Esophagus muscularis mucosa (tissue), 4 donors: ENCODE measurements at places on chromosomes 3 and 15. TPM values are rescaled to one million over a fixed set of nuclear protein-coding genes. Genes with fewer than 3 reads are reported as not detected.

Gene PLA2G4E
- total RNA-seq: not detected

Gene NR2E3
- not detected for total RNA-seq

- no peak for DNase-seq
Observed at GRCh38 chr3:197463279-197463678, 92.5 kb downstream of the BDH1 start.

- no peak for DNase-seq
Observed at GRCh38 chr3:116453666-116454346, 8.5 kb upstream of the LSAMP start.

DNA sequence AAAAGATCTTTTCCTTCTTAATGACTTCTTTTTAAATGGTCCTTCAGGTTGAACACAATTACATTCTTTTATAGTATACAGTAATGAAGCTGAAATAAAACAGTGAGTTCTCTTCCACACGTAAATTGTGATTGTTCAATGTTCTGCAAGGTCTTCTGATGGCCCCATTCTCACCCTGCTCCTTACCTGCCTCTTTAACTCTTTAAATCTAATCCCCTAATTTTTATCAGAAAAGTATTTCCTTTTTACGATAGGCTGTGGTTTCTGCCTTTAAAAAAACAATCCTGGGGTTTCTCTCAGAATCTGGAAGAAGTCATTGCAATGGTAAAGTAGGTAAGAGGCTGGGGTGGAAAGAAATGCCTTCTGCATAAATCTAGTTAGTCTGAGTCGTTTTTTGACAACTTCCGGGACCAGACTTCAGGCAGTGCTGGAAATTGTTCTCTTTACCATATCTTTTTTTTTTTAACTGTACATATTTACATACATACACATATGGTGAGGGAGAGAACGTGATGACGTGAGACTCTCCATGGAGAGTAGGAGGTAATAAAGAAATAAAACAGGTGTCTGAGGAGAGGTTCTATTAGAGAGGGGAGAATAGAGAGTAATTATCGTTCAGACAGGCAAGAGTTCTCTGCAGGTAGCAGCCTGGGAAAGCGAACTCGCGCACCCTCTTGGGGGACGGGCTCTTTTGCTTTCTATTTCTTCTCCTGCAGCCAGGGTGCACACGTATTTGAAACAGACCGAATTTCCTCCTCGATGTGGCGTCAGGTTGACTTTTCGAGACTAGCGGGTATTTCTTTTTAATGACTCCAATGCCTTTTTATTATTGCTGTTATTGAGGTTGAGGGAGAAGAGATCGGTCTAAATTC, at the start of gene SIDT1:
SIDT1 (plus strand) TSS at position 730 of the 872 bp plus-strand sequence. CDS start 467 bp downstream, outside the sequence.
- no peak for DNase-seq

GRCh38 chr3:15495461-15496340, 25.8 kb downstream of the COLQ start:
- no peak for DNase-seq
